ENCODE measurements at places on chromosomes 6 and 20. TPM values are rescaled to one million over a fixed set of nuclear protein-coding genes. Genes with fewer than 3 reads are reported as not detected.

Gene CLDN20
- not detected for total RNA-seq

Gene TPX2
- 4.6 TPM for total RNA-seq

Gene DUSP15
- total RNA-seq: not detected

Gene SLC32A1
- not detected for total RNA-seq

Gene TRIM10
- total RNA-seq: not detected

Gene RPS6KA2
- 109 TPM for total RNA-seq

Gene BTN2A1
- 7.7 TPM for total RNA-seq

Gene MTFR2
- 0.83 TPM for total RNA-seq

Gene HFE
- 13.7 TPM for total RNA-seq

Gene LINC00237
- total RNA-seq: not detected

Gene CRISP3
- not detected for total RNA-seq

All from smooth muscle cell of bladder (primary cell).